ENCODE measurements at places on chromosomes 4 and X.

- DNase-seq = no peak
Measured at GRCh38 chr4:160709546-160709945, 1454.3 kb downstream of the FSTL5 start.

- peak; percentile 93 for DNase-seq
Measured at GRCh38 chr4:15681372-15682241, at the start of gene FAM200B. FAM200B (plus strand) TSS chr4:15681827; CDS start chr4:15686978, 5,151 bp downstream.

- DNase-seq = no peak
Measured at GRCh38 chr4:1172971-1173757, 781 bp upstream of the SPON2 start.

DNA sequence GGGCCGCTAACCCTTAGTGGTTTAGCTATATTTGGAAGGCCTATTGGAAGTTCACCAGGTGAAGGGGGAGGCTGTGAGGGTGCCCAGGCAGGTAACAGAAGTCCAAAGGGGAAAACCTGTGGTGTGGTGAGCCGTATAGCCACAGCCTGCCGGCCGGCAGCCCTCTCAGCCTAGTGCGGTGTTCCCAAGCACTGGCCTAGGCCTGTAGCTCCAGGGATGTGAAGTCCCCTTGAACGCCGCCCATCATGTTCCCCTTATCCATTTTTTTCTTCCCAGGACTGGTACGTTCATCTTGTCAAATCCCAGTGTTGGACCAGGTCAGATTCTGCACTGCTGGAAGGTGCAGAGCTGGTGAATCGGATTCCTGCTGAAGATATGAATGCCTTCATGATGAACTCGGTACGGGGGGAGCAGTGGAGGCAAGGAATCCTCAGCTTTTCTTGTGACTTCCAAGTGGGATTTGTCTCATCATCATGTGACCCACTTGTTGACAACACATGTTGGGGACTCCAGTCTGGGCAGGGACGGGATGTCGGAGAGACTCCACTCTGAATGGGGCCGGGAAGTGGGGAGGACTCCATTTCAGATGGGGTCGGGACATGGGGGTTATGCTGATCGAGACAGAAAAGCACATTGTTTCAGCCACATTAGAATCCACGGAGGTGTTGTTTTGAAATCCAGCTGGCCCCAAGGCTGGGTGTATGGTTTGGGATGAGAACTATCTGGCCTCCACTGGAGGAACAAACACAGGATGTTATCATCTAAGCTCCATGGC, 39.2 kb upstream of the MSANTD1 start:
- DNase-seq = no peak

GRCh38 chrX:102658556-102658955, 7.3 kb downstream of the GPRASP1 start:
- no peak for DNase-seq

DNA sequence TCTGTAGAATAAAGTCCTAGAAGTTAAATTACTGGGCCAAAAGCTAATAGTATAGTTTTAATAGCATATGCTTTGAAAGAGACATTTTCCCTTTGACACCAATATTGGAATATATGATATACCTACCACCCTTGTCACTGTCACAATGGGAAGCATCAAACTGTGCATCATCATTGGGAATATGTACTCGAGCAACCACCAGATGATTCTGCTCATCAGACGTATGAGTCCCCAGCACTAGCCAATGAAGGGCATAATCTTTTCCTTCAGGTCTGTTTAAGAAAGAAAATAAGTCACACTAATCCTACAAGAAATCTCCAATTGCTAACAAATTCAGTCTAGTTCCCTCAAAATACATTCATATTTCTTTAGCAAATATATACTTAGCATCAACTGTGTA, 7.3 kb downstream of the RBBP7 start:
- DNase-seq = no peak

DNA sequence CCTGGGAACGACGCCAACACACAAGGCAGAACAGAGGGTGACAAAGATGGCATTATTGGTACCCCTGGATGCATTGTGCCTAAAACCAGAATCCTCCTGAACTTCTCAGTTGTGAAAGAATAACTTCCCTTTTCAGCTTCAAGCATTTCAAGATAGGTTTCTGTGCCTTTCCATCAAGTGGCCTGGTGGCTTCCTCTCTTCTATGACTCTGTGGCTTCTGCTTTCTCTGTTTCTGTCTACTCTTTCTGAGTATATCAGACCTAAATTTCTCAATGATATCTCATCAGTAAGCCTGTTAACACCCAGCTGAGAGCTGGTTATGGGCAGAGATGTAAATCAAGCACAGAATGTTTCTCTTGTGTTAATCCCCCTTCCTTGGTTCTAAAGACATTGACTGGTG, 21.4 kb upstream of the FAM9B start:
- DNase-seq = no peak

DNA sequence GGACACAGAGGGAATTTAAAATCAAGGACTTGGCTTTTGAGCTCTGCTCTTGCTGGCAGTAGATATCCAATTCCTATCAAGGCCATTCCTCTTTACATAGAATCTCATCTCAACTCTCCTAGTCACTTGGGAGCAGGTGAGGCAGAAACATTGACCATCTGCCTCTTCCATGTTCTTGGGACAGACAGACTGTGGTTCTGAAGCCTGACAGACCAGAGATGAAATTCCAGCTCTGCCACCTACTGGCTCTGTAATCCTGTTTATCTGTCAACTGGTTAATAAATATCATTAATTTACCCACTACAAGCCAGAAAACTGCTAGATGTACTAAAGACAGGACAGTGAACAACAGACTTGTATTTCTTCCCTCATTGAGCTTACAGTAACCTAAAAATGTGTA, 300.8 kb downstream of the ADGRL3 start:
- peak; percentile 49 for DNase-seq

GRCh38 chr4:181896614-181897013, 346.6 kb upstream of the TENM3 start:
- no peak for DNase-seq

- peak; percentile 22 for DNase-seq
Measured at GRCh38 chr4:98508829-98509598, 149.4 kb downstream of the TSPAN5 start.

DNA sequence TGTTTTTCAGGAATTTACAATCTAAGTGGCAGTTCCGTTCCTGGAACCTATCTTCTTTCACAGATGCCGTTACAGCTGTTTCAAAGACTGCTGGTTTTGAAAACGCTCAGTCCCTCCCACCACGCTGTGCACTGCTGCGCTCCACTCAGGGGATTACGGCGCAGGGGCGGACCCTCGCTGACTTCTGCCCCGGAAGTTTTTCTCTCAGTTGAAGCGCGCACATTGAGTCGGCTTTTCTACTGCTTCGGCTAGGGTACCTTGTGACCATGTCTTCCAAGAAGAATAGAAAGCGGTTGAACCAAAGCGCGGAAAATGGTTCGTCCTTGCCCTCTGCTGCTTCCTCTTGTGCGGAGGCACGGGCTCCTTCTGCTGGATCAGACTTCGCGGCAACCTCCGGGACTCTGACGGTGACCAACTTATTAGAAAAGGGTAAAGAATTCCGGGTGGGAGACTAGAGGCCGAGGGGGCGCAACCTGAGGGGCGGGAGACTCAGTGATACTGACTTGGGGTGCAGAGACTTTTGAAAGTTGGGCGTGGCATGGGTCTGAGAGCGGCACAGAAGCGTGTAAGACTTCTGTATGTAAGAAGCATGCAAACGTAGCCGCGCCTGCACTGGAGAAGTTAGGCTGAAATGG, 597 bp upstream of the NUDT6 start:
- peak; percentile 13 for DNase-seq

GRCh38 chrX:75155827-75156525, at the start of gene ABCB7:
ABCB7 (minus strand) TSS chrX:75156283; CDS start chrX:75156272, 11 bp downstream.
- peak; percentile 64 for DNase-seq

- no peak for DNase-seq
Measured at GRCh38 chr4:118821590-118822293, 14.2 kb downstream of the SEC24D start.

DNA sequence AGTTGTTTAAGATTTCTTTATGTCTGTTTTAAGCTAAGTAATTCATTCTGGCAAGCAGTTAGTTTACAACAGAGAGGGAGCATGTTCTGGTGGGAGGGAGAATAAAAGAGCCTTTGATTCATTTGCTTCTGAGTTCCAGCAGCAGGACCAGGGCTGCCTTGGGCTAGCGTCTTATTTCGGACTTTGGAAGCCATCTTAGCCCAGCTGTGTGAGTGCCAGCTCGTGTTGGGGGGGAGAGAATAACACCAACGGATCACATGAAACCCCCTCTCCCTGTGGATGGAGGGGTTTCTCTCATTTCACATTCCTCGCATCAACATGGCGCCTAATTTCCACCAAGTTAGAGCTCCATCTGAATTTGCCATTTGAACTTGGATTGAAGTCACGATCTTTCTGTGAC, 7.4 kb downstream of the GAB1 start:
- DNase-seq = no peak

DNA sequence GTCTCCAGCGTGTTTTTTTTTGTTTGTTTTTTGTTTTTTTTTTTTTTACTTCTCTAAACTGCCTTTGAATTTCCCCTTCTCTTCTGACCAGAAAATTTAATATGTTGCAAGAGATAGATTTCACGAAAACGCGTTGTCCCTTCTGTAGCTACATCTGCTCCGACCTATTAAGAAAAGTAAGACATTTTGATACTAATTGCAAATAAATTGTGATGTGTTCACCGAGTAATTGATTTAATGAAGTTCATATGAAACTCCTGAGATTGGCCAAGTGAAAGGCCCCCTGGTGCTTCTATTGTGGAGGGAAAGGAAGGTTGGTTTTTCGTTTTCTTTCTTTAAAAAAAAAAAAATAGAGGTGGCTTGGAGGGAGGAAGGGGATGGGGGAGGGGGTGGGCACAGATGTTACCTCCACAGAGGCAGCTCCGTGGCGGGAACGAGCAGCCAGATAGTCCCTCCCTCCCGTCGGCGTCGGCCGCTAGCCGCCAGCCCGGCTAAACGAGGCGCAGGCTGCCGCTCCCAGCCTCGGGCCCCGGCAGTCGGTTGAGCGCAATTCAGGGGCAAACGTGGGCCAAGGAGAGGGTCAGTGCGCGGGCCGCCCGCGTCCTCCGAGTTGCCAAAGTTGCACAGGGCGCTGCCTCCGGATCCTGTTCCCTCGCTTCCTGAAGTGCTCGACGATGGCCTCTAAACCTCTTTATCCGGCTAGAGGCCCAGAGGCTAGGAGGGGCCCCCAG, 139.1 kb upstream of the ZIC3 start:
- no peak for DNase-seq

GRCh38 chrX:41921492-41922430, 1.6 kb downstream of the CASK start:
- DNase-seq = peak; percentile 0

GRCh38 chr4:67054896-67055295, 490.4 kb downstream of the CENPC start:
- no peak for DNase-seq

GRCh38 chrX:96715481-96715880, 30.8 kb downstream of the DIAPH2 start:
- DNase-seq = no peak

DNA sequence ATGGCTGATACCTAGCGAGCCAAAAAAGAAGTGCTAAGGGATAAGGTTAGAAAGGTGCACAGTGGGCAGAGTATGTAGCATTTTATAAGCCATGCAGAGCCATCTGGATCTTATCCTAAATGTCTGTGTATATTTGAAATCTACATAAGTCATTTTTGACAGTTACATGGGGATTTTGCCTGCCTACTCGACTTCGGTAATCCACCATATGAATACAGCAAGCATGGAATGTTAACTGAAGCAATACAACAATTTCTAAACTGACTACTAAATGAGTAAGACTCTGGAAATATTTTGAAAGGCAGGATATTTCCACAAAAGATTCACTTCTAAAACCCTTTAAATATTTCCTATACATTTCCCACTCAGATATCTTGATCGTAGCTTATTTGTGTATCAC, 122.5 kb downstream of the KCNIP4 start:
- no peak for DNase-seq

DNA sequence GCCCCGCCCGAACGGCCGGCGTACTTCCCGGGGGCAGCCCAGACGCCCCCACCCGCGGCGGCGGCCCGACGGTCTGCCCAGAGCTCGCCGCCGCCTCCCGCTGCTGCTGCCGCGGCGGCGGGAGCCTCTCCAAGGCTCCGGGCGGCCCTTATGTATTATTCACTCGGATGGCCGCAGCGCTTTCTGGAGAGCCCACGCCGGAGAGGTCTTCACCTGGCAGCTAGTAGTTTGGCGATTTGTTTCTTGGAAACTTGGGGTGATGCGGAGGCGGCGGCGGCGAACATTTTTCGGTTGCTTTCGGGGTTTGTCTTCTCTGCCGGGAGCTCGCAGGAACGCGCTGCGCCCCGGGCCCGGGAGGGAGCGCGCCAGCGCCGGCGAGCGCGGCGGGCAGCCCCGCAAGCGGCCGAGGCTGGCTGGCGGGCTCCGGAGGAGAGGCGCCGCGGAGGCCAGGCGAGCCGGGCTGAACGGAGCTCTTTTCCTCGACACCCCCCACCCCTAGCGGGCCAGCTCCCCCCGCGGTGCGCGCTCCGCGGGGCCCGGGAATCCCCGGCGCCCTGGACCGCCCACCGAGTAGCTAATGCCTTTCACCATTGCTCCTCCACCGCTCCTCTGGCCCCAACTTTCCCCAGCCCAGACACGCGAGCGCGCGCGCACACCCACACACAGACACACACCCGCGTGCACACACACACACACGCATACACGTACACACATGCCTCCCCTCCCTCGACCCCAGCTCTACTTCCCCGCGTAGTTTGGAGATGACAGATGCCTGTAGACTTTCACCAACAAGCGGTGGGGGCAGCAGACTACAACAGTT, 113.5 kb downstream of the DHX15 start:
- DNase-seq = no peak

- peak; percentile 68 for DNase-seq
Measured at GRCh38 chr4:101201421-101201820, 145.9 kb downstream of the PPP3CA start.

DNA sequence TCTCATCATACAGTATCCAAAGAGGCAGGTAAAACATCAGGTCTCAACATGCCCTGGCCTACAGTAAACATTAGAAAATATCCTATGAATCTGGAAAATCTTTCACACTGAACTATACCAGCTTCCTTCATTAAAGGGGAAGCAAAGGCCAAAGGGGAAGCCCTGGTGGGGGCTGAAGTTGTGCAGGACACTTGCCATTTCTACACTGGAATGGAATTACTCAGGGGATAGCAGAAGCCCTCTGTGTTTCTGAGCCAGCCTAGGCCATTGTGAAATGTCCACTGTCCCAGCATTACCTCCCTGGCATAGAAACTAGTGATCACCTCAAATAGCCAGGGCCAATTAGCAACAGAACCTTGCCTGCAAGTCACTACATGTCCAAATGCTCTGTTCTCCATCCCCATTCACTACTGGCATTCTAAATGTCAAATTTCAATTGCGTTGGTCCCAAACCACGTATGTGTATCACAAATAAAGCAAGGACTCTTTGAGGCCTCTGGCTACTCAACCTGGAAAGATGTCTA, 429.9 kb downstream of the AFF2 start:
- DNase-seq = no peak

- DNase-seq = peak; percentile 57
Measured at GRCh38 chrX:5640071-5640470, 588.6 kb downstream of the NLGN4X start.

DNA sequence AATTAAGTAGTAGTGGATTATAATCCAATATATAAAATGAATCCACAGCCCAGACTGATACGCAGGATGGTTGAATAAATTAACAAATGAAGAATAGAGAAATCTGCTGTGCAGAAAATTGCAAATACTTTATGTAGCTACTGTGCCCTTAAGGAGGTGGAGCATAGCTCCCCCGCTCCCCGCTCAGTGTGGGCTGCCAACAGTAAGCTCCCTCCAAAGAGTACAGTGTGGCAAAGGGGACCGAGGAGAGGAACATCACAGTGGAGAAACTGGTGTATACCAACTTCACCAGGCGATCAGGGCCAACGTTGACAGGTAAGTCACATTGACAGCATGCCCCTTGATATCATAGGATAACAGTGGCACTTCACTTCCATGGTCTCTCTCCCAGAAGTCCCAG, 57.9 kb upstream of the CLDN34 start:
- DNase-seq = no peak

- DNase-seq = no peak
Measured at GRCh38 chr4:10078481-10079233, 37.9 kb downstream of the WDR1 start.
